ENCODE measurements at places on chromosomes 11 and 22.

GRCh38 chr11:92070026-92070889 is 154.4 kb upstream of the FAT3 start:
- no peak for DNase-seq

- DNase-seq: peak; percentile 64
Observed at GRCh38 chr11:75969626-75970308, 154.8 kb downstream of the UVRAG start.

GRCh38 chr11:3830730-3831129 is 10.0 kb downstream of the RHOG start:
- DNase-seq: no peak

DNA sequence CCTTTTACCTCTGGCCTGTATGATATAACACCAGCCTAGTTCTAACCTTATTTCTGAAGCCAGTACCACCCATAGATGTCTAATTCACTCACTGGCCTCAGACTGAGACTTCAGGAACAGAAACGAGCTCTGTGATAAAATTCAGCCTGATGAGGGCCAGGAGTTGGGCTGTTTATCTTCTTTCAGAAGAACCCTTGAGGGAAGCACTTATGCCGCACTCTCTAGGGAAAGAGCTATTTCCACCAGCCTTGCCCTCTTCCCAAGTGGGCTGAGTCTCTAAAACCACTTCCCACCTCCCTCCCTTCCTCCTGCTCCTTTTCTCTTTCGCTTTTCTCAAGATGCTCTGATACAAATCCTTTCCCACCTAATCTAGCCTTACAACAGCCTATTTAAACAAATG is 2.0 kb upstream of the OR52B4 start:
- DNase-seq: no peak

- no peak for DNase-seq
Observed at GRCh38 chr22:37185646-37186227, 2.3 kb downstream of the C1QTNF6 start.

- DNase-seq: no peak
Observed at GRCh38 chr11:33700063-33700501, 544 bp downstream of the C11orf91 start.
